Cardiac septum (tissue), 1 donor: ENCODE measurements at places on chromosomes 13 and 19. TPM values are rescaled to one million over a fixed set of nuclear protein-coding genes. Genes with fewer than 3 reads are reported as not detected.

Gene RDH8
- not detected for total RNA-seq

GRCh38 chr19:12126707-12127106, 13.4 kb downstream of the ZNF20 start:
- DNase-seq = no peak

- DNase-seq = no peak
These were observed 37.2 kb upstream of the LRCH1 start for GRCh38 chr13:46515803-46516202.

Gene LILRA2
- 1.3 TPM for total RNA-seq

Gene NAA16
- total RNA-seq = 10.2 TPM

DNA sequence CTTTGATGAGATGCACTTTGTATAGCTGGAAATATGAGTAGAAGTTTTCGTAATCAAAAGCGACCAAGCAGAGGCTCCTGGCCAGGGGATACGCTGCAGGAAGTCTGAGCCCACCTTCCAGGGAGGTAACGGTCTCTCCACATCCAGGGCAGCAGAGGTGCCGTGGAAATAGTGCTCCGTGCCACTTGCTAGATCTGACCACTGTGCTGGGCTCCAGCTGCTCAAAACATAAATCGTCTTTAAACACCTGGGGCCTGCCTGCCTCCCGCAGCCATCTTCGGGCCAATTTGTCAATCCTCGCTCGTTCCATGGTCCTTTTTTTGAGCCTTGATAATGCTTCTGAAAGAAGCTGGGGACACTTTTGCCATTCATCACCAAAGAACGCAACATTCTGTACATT, 445.0 kb downstream of the ZNF536 start:
- no peak for DNase-seq

Gene PDE4C
- 1.3 TPM for total RNA-seq

Gene PCDH20
- total RNA-seq = 6.4 TPM

- no peak for DNase-seq
These were observed 7.4 kb downstream of the EID2B start for GRCh38 chr19:39525205-39525604.

Gene ERFL
- total RNA-seq = not detected

GRCh38 chr13:99191900-99192399, 8.7 kb upstream of the UBAC2 start:
- no peak for DNase-seq
